Anterior cingulate cortex (tissue), 58 donors: ENCODE measurements at places on chromosomes 6 and 20.

GRCh38 chr6:80348263-80348662 is 241.8 kb downstream of the BCKDHB start:
- DNase-seq, result no peak

GRCh38 chr6:164013480-164014208 is 599.1 kb downstream of the QKI start:
- no peak for DNase-seq

GRCh38 chr6:42350911-42351310 is 100.8 kb downstream of the TRERF1 start:
- no peak for DNase-seq

DNA sequence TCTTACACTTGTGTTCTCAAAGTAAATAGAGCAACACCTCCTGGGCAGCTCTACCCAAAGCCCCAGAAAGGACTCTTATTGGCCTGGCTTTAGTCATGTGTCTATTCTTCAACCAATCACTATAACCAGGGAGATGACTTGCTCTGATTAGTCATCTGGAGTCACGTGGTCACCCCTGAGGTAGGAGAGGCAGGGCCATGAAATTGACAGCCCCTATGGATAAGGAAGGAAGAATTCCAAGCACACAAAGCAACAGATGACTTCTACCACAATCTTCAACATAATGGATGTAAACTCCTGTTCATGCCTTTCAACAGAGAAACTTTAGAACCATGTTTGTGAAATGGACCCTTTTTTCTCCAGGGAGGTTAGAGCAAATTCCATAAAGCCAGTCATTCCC is 24.6 kb upstream of the EYA2 start:
- no peak for DNase-seq

DNA sequence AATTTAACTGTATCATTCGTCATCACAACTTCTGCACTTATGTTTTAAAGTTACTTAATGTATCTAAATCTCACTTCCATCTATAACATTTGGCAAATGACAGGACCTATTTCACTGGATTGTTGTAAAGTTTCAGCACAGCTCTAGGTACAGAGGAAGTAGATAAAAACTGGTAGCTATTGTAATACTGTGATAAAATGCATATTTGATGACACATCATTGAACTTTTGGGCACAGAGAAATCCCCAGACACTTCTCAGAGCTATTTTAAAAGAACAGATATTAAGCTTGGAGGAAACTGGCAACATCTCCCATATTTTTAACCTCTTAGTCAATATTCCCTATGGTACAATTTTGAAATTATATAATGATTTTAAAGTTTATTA is 138.7 kb downstream of the RFPL4B start:
- no peak for DNase-seq

GRCh38 chr6:42007286-42008137 is 42.8 kb upstream of the TAF8 start:
- no peak for DNase-seq

GRCh38 chr6:25053875-25054371 is 118.2 kb upstream of the RIPOR2 start:
- no peak for DNase-seq

DNA sequence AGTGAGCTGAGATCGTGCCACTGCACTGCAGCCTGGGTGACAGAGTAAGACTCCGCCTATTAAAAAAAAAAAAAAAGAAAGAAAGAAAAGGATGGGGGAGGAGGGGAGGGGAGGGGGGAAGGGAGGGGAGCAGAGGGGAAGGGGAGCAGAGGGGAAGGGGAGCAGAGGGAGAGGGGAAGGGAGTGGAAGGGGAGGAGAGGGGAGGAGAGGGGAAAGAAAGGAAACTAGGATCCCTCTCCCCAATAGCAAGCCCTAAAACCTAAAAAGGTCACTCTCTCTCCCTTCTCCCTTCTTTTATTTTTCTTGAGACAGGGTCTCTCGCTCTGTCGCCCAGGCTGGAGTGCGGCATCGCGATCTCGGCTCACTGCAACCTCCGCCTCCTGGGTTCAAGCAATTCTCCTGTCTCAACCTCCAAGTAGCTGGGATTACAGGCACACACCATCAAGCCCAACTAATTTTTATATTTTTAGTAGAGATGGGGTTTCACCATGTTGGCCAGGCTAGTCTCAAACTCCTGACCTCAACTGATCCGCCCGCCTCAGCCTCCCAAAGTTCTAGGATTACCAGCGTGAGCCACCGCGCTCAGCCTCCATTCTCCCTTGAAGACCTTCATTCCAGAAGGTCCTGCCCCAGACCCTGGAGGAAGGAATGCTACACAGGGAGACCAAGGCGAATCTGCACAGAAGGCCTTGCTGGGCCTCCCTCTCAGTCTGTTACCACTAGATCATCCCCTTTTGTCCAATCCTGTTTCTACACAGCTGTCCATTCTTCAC is 45.8 kb upstream of the PIM1 start:
- DNase-seq, result no peak

DNA sequence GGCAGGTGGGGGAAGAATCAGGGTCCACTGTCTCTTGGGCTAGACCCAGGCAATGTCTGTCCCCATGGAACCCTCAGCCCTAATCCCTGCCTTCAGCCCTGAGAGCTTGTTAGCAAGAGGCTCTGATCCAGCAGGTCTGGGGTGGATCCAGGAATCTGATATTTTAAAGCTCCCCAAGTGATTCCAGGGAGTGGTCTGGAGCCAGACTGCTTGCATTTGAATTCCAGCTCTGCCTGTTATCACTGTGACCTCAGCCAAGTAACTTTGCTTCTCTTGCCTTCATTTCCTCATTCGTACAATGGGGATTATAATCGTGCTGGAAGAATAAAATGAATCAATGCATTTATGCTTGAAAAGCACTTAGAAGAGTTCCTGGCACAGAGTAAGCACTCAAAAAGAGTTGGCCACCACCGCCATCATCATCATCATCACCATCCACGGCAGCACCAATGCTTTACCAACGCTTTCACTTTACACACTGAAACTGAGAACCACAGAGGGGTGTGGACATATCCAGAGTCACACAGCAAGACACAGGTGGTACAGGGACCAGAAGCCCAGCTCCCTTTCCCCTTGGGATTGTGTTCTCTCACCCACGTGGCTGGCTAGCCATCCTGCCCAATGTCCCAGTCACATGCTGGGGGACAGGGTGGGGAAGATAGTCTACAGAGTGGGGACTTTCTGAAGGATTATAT is 75.7 kb upstream of the RALY start:
- no peak for DNase-seq
